T-helper 1 cell (primary cell): ENCODE measurements at places on chromosomes 7 and 10.

GRCh38 chr7:31071645-31072029 is 19.5 kb downstream of the ADCYAP1R1 start:
- no peak for DNase-seq

DNA sequence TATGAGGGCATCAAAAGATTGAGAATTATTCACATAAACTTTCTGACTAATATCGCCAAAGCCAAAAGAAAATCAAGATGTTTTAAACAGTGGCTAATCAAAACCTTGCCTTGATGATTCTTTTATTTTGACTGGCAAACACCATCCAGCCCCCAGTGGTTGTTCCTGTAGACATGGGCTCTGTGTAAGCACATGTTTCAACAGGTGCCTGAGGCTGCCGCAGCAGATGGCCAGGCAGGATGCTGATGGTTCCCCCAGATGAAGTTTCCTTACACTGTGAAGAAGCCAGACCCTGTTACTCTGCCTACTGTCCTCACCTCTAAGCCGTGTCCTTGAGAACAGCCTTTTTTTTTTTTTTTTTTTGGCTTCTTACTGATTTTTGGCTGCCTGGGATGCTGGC is 146.5 kb downstream of the RAB11FIP2 start:
- DNase-seq, result no peak

DNA sequence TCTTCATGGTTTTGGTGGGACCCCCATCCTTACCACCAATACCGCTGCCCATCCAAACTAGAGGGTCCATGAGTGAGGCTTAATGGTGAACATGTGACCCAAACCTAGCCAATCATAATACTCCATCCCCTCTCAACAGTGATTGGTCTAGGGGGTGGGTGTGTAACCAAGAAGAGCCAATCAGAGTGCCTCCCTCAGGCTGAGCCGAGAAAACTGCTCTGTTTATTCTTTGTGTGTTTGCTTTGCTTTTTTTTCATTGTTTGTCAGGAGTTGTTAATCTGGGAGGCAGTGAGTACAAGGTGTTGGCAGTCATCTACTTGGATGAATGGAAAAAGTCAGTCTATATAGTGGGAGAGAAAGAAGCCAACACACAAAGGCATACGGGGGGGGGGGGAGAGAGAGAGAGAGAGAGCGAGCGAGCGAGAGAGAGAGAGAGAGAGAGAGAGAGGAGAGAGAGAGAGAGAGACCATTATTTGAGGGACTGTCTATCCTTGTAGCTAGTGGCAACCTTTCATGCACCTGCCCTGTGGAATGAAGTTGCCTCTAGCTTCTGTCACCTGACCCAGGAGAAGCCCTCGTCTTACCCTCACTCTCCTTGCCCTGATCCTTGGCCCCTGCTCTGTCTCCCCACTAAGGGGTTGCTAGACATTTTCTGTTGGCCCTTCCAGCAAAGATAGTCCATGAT is 441.7 kb downstream of the TYW1 start:
- DNase-seq, result no peak

DNA sequence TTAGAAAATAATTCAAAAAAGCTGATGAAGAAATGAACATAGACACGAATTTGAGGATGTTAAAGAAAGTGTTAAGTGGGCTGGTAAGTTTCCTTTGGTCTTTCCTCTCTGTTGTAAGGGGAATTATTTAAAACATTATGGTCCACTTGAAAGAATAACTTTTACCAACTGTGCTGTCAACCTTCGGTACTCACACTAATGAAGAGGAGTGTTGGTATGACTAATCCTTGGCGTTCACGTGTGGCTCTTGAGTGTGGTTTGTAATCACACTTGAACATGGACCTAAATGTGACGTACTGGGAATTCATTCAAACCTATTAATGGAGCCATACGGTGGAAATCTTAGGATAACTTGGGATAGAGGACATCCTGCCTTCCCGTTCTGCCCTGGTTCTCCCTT is 41.3 kb downstream of the TBXAS1 start:
- DNase-seq, result no peak

GRCh38 chr7:54921116-54921515 is 97.7 kb upstream of the EGFR start:
- DNase-seq, result no peak

DNA sequence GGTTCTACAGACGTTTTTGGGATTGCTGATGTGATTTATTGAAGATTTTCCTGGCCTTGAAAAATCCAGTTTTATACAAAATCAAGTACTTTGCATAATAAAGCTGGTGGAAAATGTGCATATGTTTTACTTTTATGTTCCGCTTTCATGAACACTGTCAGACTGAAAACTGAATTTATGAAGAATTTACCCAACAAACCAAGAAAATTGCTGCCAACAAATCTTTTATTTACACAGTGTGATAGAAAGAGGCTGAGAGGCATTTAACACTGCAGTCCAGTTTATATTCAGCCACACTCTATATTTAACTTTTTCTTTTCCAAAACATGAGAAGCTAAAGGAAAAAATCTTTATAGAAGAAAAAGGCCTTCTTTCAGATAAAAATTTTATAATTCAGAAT is 35.4 kb upstream of the RSU1 start:
- DNase-seq, result no peak

- no peak for DNase-seq
Measured at GRCh38 chr10:103104721-103105120, 88.4 kb downstream of the NT5C2 start.

GRCh38 chr7:136964347-136964746 is 95.9 kb downstream of the CHRM2 start:
- DNase-seq, result no peak

DNA sequence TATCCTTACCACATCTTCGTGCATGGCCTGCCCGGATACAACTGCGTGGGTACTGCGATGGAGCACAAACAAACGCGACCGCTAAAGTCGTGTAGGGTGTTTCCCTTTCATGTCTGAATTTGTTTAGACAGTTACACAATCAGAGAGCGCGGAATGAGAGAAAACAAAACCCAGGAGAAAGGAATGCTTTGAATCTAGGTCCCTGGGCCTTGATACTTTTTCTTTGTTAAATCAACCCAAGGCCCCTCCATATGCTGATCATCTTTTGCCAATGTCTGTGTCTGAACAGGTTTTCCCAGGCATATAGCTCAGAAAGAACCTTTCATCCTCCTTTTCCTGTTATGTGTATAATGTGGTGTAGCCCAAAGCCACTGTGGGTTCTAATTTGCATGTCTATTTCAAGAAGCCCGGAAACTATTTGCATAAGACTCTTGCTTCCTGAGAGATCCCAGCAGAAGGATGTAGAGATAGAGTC is 145.8 kb downstream of the FRMD4A start:
- DNase-seq, result peak; percentile 50

DNA sequence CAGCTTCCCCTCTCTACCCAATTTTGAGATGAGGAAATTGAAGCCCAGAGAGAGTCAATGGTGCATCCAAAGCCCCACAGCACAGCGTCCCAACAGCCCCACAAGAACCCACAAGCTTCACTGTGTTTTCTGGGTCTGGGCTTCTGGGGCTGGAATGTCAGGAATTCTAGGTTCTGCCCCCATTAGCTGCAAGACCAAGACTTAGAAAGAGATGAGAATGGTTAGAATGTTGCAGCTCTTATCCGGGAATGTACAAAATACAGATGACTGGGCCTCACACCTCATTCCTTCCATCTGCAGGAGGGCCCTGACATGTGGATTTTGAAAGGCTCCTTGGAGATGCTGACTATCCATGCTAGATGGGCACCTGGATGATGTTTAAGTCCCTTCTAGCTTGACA is 6.0 kb upstream of the SGPL1 start:
- DNase-seq, result no peak

- no peak for DNase-seq
Measured at GRCh38 chr7:85004402-85004801, 182.5 kb downstream of the SEMA3D start.

DNA sequence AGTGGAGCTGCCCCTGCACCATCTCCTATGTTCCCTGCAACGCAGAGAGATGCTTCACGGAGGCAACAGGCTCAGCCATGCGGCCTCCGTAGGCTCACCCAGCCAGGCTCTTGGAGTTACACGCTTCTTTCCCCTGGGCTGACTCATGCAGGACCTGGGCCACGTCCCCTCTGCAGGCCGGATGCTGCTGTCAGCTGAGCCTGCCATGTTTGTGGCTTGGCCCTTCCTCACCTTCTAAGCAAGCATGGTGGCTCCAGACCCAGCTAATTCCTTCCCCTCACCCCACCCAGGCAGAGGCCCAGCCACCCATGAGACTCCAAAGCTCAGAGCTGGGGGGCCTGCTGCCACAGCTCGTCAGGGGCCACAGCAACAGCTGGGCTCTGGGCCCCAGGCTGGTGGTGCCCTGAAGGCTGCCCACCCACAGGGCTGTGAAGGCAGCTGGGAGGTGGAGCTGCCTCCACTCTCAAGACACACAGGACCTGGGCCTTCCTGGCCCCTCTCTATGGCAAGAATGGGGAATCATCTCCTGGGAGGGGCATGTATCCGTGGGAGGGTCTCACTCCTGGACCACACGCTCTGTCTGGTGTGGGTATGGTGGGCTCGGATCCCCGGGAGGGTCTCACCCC is 219.6 kb downstream of the ELFN1 start:
- DNase-seq, result no peak

DNA sequence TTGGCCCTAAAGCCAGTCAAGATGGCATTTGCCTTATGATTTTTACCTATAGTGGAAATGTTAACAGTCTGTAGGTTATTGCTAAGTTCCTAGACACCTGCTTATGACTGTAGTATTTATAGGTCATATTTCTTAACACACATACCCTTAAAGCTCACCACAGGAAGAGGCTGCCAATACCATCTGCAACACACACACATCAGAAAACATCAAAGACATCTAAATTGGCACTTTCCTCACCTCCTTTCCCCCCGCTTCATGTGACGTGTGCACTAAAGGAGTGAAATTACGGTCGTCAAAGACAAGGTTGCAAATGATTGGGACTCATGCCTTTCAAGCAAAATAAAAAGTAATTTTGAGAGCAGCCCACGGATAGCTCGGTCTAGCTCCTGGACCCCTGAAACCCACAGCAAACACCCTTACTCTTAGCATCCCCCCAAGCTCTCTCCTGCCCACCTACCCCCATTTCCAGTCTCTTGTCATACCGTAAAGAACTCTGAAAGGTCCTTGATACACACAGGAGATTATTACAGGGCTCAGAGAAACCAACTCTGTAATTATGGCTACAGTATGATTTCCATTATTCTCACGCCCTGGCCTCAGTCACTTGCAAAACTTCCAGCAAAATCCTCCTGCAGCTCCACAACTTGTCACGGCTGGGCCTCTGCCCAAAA is 90.5 kb downstream of the PLXNA4 start:
- peak; percentile 25 for DNase-seq

GRCh38 chr10:69635428-69636272 is 5.6 kb downstream of the FAM241B start:
- DNase-seq, result no peak

- DNase-seq, result no peak
Measured at GRCh38 chr7:4307316-4308204, 374.5 kb upstream of the FOXK1 start.

GRCh38 chr7:41294556-41295454 is 408.1 kb downstream of the INHBA start:
- no peak for DNase-seq

DNA sequence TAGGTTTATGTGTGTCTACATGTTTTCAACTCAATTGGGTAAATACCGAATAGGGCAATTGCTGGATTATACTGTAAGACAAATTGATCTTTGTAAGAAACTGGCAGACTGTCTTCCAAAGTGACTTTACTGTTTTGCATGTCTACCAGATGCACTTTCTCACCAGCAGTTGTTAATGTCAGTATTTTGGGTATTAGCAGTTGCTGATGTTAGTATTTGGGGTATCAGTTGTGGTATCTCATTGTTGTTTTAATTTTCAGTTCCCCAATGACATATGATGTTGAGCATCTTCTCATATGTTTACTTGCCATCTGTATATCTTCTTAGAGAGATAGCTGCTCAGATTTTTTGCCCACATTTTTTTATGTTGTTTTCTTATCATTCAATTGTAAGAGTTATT is 10.6 kb downstream of the PDE6C start:
- DNase-seq, result no peak

DNA sequence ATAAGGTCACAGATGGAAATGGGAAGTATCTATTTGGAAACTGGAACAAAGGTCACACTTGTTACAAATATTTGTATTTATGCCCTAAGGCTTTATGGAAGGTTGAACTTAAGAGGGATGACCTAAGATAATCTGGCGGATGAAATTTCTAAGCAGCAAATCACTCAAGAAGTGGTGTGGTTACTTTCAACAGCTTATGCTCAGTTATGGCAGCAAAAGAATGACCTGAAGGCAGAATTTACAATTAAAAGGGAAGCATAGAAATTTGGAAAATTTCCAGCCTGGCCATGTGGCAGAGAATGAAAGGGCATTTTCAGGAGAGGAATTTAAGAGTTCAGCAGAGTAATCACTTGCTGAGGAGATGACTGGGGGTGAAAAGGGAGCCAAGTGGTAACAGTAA is 95.8 kb upstream of the TNS3 start:
- DNase-seq, result no peak

DNA sequence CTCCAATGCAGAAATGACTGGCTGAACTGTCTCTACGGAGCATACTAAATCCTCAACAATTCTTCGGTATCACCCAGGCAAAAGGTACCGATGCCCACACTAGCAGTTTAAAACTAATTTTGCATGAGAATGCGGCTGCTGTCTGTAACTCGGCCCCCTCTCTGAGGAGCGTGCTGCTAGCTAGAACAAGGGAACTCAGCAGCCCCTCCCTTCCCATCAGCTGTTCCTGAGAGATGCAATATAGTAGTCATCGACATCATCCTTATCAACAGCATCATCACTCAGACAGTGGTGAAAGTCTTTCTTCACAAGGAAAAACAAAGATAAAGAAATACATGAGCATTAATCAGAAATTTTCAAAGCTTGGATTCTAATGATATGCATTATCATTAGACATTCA is 189.1 kb upstream of the FRMD4A start:
- no peak for DNase-seq

GRCh38 chr10:95116869-95117269 is 47.6 kb upstream of the CYP2C8 start:
- DNase-seq, result no peak

DNA sequence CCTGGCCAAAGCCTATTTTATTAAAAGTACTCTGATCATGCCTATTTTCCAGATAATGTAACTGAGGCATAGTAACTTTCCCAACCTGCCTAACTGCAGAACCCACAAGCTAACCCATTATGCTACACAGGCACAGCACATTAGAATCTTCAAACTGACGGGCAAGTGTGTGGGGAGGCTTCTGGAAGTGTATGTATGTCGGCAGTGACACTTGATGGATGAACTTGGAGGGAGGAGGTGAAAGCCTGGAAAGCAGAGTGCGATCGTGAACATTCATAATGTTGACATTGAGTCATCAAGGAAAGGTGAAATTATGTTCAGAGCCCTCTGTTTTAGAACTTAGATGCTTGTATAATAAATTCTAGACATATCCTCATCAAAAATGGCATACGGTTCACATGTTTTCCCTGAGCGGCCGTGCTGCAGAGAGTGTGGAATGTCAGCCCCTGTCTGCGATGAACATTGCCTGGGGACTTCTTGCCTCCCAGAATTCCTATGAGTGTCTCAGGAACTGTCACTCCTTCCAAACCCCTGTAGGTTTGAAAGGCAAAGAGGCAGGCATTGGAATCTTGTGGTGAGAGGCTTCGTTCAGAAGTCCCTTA is 102.4 kb downstream of the SLIT1 start:
- no peak for DNase-seq

- no peak for DNase-seq
Measured at GRCh38 chr7:94394437-94395140, at the start of gene COL1A2. Gene COL1A2 (plus strand): TSS chr7:94394895. CDS start chr7:94395032, 137 bp downstream.

- DNase-seq, result no peak
Measured at GRCh38 chr7:116938678-116939077, 14.6 kb upstream of the ST7 start.
